ENCODE measurements at places on chromosomes 3 and 15. TPM values are rescaled to one million over a fixed set of nuclear protein-coding genes. Genes with fewer than 3 reads are reported as not detected.

DNA sequence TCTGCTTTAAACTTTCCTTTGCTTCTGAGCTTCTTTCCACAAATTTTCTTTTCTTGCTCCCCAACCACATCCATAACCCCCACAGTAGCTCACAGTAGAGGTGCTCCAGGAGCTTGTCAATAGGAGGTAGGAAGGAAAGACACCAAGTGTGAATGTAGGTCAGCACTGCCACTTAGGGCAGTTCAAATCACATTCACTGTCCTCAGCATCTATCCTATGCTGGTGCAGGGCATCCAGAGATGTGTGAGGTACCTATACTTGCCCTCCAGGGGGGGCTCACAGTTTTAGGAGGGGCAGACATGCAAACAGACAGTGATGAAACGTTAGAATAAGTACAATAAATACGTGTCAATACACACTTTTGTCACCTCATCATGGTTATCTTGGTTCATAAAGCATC, 1.5 kb upstream of the SPSB4 start:
- no peak for DNase-seq

DNA sequence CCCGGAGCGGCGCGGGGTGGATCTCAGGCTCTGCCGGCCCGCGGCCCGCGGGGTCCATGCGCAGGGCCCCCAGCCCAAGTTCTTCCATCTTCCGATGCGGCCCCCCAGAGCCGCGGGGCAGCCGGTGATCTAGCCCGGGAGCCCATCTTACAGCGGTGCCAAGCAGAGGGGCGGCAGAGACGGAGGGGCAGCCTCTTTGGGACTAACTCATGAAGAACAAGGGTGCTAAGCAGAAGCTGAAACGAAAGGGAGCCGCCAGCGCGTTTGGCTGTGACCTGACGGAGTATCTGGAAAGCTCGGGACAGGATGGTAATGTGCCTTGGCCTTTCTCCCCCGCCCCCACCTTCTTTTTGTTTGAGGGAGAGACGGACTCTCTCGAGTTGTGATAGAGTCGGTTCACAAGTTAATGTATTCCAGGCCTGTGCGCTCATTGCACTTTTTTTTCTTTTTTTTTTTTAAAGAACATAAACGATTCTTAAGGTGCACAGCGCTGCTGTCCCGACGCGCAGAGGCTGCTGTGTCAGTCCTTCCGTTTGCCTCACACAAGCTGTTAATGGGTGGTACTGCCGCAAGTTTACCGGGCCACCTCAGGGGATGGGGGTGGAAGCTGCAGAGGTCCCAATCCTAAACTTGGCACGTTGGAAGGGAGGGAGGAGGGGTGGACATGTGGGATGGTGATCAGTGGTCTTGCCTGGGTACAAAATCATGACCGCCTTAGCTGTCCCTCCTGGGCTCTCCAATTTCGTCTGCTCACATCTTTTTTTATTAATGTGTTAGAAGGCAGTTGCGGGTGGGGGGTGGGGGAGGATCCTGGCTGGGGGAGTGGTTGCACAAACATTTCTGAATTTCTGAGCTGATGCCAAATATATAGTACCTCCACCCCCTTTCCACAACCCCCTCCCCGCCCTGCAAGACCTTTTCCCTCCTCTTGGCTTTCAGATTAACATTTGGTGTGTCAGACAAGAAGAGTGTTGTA, 801 bp downstream of the ARHGAP31 start:
- peak; percentile 32 for DNase-seq

Gene PPIB
- 398 TPM for total RNA-seq

Gene GASK1A
- 2.1 TPM for total RNA-seq

Gene TF
- 0.98 TPM for total RNA-seq

DNA sequence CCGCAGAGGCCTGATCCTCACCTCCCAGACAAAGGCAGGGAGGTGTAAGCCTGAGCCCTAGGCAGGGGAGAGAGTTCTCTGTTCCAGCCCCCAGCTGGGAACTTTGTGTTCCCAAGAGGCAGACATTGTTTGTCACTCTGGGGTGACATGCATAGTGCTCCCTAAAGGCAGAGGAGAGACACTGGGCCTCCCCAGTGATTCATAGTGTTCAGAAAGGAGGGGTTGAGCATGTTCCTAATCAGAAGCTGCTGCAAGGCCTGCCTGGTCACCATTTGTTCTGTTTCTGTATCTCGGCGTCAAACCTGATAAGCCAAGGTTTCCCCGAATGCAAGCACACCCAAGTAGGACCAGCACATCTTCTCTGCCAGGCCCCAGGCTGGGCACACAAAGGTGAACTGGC, 24.0 kb upstream of the SLC6A6 start:
- no peak for DNase-seq

All from neural crest cell (in vitro differentiated cells).